Frontal cortex (tissue), 4 donors: ENCODE measurements at places on chromosomes 7 and 10. TPM values are rescaled to one million over a fixed set of nuclear protein-coding genes. Genes with fewer than 3 reads are reported as not detected.

Gene TRIL
- 17.5 TPM for total RNA-seq

Gene LIPF
- total RNA-seq: not detected

Gene BMI1
- 129 TPM for total RNA-seq

Gene HPS1
- 10.2 TPM for total RNA-seq

Gene SPDYE11
- total RNA-seq: under 0.01 TPM
